ENCODE measurements at places on chromosomes 16 and 17.

GRCh38 chr17:17200311-17200710 lies 5.8 kb downstream of the PLD6 start:
- no peak for DNase-seq

DNA sequence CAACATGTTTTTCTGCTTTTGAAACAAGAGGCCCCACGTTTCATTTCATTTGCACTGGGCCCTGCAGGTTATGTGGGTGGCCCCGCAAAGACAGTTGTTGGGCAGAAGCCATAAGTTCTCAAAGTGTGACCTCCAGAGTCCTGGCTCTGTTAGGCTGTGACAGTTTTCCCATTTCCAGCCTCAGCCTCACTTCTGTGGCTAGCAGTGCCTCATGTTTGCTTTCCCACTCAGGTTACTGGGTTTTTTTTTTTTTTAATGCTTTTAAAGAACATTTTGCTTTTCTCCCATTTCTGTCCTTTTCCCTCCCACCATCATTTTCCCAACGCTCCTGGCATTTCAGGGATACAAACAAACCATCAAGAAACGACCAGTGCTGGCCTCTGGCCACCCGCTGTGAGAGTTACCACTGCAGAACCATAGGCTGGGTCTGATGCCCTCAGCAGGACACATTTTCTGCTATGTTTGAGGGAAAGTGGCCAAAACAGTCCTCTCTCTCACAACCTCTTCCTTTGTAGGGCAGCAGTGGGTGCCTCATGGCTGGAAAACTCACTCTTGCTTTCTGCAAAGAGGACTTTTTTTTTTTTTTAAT lies 159.0 kb upstream of the MPHOSPH6 start:
- DNase-seq: no peak

GRCh38 chr16:73020409-73020884 lies 27.5 kb downstream of the ZFHX3 start:
- DNase-seq: no peak

DNA sequence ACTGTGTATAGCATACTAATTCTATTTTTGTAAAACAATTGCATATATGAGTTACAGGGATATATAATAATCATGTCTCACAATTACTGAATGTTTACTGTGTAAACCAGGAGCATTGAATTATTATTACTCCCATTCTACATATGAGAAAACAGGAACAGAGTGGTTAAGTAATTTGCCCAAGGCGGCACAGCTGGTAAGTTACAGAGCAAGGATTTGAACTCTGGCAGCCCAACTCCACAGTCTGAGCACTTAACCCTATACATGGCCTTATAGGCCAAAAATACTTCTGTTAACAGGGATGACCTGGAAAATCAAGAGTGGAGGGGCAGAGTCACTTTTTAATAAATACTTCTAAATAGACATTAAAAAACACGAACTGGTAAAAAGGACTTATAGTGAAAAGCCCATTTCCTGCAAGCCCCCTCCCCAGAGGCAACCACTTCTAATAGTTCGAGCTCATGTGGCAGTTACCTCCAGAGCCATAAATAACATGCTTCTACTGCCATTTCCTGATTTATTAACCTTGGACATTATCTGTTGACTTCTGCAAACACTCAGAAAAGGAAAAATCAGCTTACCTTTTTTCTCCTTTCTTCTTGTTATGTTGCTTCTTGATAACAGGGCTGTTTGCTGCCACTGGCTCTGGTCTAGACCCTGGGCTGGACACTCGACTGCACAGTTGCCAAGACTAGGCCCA lies 22.1 kb upstream of the ADGRG1 start:
- DNase-seq: no peak

GRCh38 chr17:51374209-51374608 lies 113.9 kb downstream of the UTP18 start:
- no peak for DNase-seq

GRCh38 chr17:66527335-66527734 lies 224.9 kb downstream of the PRKCA start:
- DNase-seq: no peak

DNA sequence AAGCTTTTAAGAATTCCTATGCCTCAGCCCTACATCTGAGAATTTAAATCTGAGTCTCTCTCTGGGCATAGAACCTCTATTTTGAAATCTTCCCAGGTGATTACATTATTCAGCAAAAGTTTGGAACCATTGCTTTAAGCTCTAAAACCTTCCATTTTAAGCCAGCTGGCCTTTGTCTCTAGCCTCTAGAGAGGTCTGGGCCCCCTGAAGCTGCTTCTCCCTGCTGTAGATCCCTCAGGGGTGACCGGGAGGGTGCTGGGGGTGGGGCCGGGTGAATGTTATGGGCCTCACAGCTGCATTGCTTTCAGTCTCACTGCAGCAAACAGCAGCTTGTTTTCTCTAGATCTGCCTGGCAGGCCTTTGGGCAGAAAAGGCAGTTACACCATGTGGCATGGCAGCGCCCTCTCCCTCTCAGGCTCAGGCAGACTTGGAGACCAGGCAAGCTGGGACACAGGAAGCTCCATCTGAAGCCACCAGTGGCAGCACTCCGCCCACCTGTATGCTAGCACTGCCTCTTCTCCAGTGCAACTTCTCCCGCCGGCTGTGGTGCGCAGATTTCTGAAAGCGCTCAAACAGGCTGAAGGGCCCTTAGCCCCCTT lies 66.3 kb downstream of the MPRIP start:
- no peak for DNase-seq

GRCh38 chr17:67534941-67535340 lies 157.9 kb downstream of the PITPNC1 start:
- no peak for DNase-seq

- DNase-seq: no peak
Observed at GRCh38 chr16:22008215-22009059, 526 bp downstream of the MOSMO start.

DNA sequence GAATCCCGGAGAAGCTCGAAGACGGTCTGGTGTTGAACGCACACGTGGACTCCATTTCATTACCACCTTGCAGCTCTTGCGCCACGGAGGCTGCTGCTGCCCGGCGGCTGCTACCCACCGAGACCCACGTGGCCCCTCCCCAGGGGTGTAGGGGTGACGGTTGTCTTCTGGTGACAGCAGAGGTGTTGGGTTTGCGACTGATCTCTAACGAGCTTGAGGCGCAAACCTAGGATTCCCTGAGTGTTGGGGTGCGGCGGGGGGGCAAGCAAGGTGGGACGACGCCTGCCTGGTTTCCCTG lies 1.7 kb upstream of the CBX4 start:
- DNase-seq: no peak

GRCh38 chr17:41754066-41754465 lies 19.6 kb upstream of the HAP1 start:
- DNase-seq: no peak

GRCh38 chr17:7004398-7005253 lies 7.8 kb upstream of the RNASEK start:
- DNase-seq: no peak

GRCh38 chr17:41915566-41915965 lies 3.2 kb downstream of the ACLY start:
- DNase-seq: no peak

GRCh38 chr17:81123052-81124048 lies 42.0 kb upstream of the PVALEF start:
- DNase-seq: no peak

- DNase-seq: no peak
Observed at GRCh38 chr17:6589266-6589946, 33.1 kb upstream of the PITPNM3 start.

- no peak for DNase-seq
Observed at GRCh38 chr16:13829697-13830299, 90.2 kb upstream of the ERCC4 start.

DNA sequence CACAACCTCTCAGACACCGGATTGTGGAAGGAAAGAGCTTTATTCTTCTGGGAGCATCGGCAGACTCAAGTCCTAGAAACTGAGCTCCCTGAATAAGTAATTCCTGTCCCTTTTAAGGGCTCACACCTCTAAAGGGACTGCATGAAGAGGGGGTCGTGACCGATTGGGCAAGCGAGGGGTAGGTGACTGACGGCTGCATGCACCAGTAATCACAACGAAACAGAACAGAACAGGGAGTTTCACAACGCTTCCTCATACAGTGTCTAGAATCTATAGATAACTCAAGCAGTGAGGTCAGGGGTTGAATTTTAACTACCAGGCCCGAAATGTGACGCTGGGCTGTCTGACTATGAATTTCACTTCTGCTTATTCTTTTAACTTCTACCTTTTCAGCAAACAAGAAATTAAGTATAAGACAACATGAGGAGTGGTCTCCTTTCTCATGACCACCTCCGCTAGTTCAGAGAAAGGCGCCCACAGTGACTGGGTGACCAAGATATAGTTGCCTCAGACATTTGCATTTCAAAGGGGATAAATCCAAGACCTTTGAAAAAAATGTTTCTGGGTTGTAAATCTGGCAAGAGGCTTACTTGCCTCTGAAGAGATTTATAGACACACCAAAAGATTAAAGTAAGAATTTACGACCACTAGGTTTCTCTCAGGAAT lies 88.4 kb upstream of the ATF7IP2 start:
- no peak for DNase-seq

DNA sequence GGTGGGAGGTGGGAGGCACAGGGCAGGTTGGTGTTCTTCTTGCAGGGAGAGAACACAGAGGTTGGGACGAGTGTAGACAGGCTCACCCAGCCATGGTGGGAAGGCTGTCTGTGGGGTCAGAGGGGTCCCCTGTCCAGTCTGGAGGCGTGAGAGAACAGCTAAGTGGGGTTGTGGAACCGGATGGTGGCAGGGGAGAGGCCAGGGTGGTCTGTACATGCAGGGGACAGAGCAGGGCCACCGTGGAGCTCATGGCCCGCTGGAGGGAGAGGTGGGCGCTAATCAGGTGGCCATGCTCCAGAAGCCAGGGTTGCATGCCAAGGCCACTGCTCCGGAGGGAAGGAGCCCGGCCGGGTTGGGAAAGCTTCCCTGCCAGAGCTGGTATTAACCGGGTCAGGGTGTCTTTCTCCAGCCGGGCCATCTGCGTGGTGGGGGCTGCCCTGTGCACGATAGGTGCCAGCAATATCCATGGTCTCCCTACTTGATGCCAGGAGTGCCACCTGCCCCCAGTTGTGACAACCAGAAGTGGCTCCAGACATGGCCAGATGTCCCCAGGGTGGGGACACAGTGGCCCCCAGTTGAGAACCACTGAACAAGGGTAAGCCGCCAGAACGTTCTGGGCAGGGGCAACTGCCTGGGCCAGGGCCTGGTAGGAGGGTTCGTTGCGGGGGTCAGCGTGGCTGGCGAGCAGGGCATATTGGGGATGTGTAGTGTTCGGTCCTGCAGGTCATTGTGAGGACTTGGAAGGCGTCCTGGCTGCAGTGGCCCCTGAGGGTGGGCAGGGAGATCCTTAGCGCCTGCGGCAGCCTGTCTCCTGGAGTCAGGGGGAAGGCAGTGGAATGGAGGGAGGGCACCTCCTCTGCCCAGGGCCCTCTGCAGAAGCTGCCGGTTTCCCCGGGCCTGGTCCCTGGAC lies 5.1 kb downstream of the SNN start:
- no peak for DNase-seq

GRCh38 chr16:51553314-51553713 lies 402.2 kb upstream of the SALL1 start:
- no peak for DNase-seq

DNA sequence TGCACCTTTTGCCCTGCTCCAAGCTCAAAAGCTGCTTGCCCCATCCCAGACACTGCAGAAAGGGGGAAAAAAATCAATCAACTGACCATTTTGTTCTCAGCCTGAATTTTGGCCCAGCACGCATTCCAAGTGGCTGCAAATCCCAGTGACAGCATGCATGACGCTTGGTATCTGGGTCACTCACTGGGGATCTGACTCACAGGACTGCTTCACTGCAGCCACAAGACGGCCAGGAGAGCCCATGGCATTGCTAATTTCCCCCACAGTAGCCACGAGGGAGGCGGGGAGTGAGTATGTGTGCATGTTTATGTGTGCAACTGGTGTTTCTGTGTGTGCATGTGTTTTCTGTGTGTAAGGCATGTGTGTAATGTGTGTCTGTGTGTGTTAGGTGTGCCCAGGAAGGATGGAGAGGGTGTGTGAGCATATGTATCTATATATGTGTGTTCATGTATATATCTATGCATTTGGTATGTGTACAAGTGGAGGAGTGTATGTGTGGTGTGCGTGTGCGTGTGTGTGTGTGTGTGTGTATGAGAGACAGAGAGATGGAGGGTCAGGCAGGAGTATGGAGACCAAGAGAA lies 33.8 kb downstream of the SDK2 start:
- no peak for DNase-seq

DNA sequence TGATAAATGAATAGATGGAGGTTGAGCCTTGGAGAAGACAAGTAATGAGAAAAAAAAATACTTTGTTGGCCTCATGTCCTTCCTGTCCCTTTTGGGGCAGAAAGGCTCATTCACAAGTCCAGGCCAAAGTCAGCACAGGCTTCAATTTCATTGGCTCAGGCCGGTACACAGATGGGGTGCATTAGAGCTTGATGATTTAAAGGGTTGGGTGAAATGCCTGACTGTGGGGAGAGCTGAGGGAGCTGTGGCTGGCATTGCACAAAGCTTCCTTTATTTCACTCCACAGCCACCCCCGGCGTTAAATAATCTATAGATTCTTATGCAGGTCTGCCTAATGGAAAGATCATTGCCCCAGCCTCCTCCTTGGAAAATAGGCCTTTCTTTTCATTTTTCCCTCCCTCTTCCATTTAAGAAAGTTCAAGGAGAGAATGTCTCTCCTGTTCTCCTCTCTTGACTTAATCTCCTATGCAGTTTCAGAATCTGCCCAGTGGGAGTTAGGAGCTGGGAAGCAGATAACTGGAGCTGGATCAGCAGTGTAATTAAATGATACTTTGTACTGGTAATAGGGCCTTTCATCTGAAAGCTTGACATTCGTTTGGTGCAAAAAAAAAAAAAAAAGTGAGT lies 24.4 kb downstream of the YPEL2 start:
- DNase-seq: no peak

DNA sequence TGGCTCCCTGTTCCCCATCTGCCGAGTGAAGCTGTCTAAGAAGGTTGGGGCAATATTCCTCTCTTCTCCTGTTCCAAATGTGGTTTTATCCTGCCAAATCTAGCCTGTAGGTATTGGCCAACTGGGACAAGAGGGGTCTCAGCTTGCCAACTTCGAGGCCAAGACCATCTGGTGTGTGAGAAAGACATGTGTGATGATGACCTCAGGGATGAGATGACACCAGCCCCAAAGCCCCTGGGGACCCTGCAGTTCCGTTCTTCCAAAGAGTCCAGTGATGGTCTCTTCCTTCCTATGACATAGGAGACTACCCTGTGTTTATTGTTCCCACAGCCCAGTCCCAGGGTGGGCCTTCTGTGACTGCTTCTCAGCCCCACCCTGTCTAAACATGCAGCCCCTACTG lies 34.8 kb upstream of the ADAMTS18 start:
- DNase-seq: no peak

- DNase-seq: no peak
Observed at GRCh38 chr17:27496437-27496943, 40.2 kb downstream of the KSR1 start.

DNA sequence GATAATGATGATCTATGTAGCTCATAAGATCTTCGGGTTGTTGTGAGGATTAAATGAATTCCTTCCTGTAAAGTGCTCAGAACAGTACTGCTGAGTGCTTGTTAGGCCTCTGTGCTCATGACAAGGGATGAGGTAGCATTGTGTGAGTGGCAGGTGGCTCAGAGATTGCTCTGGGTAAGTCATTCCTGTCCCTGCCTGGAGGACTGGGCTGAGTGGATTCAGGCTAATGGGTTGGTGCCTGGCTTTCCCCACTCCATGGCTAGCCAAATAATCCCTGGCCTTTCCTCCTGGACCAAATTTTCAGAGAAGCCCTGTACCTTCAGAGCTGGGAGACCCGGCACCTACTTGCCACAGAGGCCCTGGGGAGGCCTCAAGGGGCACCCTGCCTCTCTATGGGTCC lies 1.3 kb upstream of the CCDC92B start:
- DNase-seq: no peak

- no peak for DNase-seq
Observed at GRCh38 chr16:31435341-31436220, 7.0 kb downstream of the ZNF843 start.
